ENCODE measurements at places on chromosomes 7 and 10. TPM values are rescaled to one million over a fixed set of nuclear protein-coding genes. Genes with fewer than 3 reads are reported as not detected.

Gene CALML5
- not detected for total RNA-seq

Gene OR2A1
- total RNA-seq = not detected

Gene GLI3
- total RNA-seq = 28.8 TPM

Gene CEP55
- total RNA-seq = 0.89 TPM

- no peak for DNase-seq
Measured at GRCh38 chr7:158811894-158812293, 17.4 kb downstream of the ESYT2 start.

DNA sequence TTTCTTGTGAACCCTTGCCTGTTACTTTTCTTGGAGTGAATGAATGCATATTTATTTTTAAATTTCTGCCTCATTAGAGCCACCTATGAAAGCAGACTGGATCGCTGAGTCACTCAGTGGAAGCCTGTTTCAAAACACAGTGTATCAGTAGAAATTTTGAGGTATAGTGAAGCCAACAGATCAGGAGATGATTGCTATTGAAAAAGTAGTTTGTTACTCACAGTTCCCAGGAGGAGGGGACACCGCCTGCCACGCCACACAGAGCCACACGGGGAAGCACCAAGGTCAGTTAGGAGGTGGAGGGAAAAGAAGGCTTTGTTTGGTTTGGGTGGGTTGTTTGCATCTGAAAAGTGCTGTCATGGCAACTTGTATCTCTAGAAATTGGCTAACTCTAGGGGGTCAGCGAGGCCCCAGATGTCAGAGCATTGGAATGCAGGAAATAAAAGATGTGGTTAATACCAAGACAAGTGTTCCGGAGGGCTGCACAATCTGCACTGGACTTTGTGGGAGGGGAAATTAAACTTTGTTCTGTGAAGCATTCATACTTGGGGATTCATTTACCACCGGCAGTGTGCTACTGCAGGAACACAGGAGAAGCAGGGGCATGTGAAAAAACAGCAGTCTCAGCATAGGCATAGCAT is 106.4 kb upstream of the SDK1 start:
- DNase-seq = no peak

- DNase-seq = no peak
Measured at GRCh38 chr7:137005873-137006272, 137.4 kb downstream of the CHRM2 start.

DNA sequence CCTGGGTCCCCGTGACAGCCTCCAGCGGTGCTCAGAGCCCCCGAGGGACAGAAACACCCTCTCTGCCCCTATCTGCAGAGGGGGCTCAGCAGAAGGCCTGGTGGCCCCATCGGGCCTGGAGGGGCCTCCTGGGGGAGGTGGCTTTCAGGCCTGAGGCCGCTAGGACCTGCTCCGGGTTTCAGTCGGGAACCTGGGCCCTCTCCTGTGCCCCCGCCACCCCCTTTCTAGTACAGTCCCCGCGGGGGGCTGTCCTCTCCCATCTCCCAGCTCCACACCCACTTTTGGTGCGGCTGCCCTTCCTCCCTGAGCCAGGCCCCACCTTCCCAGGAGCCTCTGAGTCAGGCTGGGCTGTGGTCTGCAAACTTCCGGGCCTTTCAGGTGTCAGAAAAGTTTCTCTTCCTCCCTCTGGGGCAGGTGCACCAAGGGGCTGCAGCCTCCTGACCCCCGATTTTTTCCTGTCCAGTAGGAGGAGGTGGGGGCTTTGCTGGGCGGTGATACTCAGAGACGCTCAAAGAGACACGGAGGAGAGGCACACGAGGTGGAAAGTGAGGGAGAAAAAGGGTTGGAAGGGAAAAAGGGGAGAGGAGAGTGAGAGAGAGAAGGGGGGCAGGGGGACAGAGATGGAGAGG is 692 bp downstream of the CARD11 start:
- DNase-seq = peak; percentile 75
